Activated CD8-positive, alpha-beta memory T cell treated with anti-CD3 and anti-CD28 coated beads for 1 hour (primary cell): ENCODE measurements at places on chromosomes 3 and 15.

- DNase-seq, result peak; percentile 31
Observed at GRCh38 chr15:90059208-90059985, 42.9 kb downstream of the IDH2 start.

GRCh38 chr15:64599716-64600115 lies 139.3 kb downstream of the ZNF609 start:
- no peak for DNase-seq

DNA sequence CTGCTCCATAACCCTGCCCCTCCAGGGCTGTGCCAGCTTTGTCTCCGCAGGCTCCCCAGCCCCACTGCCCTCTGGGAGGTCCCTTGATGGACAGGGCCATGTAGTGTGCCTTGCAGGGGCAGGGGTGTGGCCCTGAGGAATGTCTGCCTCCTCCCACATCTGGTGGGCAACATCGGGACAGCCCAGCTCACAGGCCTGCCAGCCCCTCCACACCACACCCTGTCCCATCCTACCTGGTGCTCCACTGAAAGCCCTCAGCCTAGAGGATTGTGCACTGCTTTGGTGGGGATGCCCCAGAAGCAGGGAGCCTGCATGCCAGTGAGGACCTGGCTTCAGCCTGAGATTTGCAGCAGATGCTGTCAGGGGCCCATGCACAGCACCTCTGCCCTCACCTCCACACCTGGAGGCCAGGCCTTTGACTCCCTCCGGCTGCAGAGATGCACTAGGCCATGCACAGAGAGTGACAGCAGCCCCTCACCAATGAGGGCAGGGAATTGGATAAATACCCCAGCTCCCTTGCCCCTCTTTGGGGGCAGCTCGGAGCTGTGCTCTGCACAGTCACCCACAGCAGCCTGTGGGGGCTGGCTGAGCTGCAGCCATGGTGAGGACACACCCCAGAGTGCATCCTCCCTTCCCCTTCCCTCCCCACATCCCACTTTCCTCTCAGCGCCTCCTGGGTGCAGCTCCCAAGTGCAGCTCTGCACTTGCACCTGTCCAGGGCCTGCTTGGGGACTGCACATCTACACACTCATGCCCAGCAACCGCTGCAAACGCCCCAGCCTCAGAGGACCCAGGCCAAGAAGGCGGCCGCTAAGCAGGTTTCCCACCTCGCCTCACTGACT lies 2.7 kb downstream of the C3orf22 start:
- DNase-seq, result no peak

DNA sequence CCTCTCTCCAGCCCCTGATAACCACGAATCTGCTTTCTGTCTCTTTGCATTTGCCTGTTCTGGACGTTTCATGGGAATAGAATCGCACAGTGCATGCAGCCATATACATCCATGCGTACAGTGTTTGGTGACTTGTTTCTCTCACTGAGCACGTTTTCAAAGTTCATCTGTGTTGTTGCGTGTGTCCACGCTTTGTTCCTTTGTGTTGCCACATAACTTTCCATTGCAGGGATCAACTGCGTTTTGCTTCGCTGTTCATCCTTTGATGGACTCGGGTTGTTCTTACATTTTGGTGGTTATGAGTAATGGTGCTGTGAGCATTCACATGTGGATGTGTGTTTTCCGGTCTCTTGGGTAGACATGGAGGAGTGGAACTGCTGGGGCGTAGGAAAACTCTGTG lies 56.4 kb upstream of the TAMM41 start:
- no peak for DNase-seq

GRCh38 chr3:27456554-27456953 lies 27.6 kb downstream of the SLC4A7 start:
- no peak for DNase-seq

GRCh38 chr15:38042707-38043445 lies 108.4 kb downstream of the TMCO5A start:
- DNase-seq, result no peak

DNA sequence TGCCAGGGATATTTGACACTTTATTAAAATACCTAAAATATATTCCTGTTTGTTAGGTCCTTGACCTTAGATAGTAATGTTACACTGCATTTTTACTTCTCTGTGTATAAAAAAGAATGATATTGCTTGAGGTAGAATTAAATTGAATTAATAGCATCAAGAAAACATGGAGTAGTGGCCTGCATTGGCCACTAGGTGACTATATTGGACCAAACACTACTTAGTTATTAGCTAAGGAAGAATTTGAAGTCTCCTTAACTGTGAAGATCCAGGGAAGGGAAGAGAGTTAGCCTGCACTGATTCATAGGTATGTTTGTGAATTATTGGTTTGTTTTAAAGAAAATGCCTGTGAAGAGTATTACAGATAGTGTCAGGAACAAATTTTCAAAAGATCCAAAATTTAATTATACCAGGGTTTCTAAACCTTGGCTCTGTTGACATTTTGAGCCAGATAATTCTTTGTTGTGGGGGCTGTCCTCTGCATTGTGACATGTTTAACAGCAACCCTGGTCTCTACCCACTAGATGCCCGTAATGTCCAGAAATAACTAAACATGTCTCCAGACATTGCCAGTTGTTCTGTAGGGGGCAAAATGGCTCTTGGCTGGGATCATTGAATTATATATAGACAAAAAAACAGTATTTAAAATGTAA lies 103.6 kb upstream of the THSD4 start:
- DNase-seq, result no peak

GRCh38 chr15:70341566-70341965 lies 243.8 kb upstream of the TLE3 start:
- DNase-seq, result no peak

- no peak for DNase-seq
Observed at GRCh38 chr3:79534727-79535126, 233.1 kb downstream of the ROBO1 start.

GRCh38 chr3:153350420-153350819 lies 188.4 kb downstream of the RAP2B start:
- DNase-seq, result no peak

DNA sequence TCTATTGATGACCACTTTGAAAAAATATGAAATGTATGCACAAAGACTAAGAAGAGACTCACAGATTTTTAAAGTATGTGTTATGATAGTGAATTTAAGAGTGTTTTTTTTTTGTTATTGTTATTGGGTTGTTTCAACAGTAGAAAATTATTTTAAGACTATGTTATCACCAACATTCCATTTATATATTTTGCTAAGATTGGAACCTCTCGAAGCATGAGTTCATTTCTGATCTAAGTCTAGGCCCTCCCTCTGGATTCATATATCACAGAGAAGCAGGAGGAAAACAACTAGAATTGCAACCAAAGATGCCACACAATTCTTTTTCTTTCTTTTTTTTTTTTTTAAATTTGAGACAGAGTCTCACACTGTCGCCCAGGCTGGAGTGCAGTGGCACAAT lies 46.8 kb downstream of the ITGB5 start:
- no peak for DNase-seq
